Mucosa of descending colon (tissue), 3 donors: ENCODE measurements at places on chromosomes 1 and 21.

DNA sequence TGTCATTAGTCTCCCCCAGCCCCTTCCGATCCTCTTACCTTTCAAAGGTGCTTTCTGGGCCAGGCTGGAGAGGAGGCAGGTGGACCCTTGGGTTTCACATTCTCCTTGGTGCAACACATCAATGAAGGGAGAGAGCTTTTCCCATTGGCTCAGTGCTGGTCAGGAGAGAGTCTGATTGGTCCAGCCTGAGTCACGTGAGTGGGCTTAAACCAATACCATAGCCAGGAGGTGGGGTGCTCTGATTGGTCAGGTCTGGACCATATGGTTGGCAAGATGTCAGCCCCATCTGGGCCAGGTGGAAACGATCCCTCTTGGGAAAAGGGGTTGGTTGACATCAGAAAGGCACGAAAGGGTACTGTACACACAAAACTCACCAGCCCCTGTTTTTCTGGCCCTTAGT lies 44.8 kb upstream of the ABCG1 start:
- no peak for DNase-seq

DNA sequence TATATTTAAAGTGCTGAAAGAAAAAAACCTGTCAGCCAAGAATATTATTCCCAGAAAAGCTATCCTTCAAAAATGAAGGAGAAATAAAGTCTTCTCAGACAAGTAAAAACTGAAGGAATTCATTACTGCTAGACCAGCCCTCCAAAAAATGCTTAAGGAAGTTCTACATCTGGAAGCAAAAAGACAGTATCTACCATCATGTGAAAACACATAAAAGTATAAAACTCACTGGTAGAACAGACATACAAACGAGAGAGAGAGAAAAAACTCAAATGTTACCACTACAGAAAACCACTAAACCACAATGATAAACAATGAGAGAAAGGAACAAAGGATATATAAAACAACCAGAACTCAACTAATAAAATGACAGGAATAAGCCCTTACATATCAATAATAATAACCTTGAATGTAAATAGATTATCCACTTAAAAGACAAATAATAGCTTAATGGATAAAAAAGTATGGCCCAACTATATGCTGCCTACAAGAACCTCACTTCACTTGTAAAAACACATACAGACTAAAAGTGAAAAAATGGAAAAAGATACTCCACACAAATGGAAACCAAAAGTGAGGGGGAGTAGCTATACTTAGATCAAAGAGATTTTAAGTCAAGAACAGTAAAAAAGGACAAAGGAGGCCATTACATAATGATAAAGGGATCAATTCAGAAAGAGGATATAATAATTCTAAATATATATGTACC lies 22.0 kb downstream of the NSL1 start:
- no peak for DNase-seq

- no peak for DNase-seq
Observed at GRCh38 chr1:18384059-18384458, 96.7 kb upstream of the KLHDC7A start.

- no peak for DNase-seq
Observed at GRCh38 chr1:112686835-112687234, 12.4 kb downstream of the MOV10 start.

DNA sequence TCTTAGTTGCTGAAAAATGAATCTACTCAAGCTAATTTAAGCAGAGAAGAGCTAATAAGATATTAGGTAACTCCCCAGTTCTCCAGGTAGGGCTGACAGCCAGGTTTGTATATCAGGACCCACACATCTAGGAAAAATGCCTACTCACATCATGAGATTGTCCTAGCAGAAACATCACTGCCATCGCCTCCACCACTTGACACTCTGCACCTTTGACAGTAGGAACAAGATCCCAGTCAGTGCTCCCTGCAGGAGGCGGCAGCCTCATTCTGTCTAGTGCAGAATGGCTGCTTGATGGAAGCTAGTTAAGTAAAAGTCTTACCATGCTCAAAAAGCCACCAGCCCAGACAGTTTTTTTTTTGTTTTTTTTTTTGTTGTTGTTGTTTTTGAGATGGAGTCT lies 31.6 kb upstream of the USP1 start:
- no peak for DNase-seq

- DNase-seq, result no peak
Observed at GRCh38 chr1:32048440-32048839, 24.3 kb upstream of the TMEM39B start.

- no peak for DNase-seq
Observed at GRCh38 chr21:43959231-43960116, 52.6 kb upstream of the TRAPPC10 start.

GRCh38 chr21:21973806-21974205 lies 975.6 kb downstream of the NCAM2 start:
- DNase-seq, result no peak

DNA sequence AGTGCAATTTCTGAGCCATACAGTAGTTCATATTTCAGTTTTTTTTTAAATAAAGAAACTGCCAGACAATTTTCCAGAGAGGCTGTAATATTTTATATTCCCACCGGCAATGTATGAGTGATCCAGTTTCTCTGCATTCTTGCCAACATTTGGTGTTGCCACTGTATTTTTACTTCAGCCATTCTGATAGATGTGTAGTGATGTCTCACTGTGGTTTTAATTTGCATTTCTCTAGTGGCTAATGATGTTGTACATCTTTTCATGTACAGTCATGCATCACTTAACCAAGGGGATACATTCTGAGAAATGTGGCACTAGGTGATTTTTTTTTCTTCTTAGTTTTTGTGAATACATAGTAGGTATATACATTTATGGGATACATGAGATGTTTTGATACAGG lies 99.6 kb downstream of the CENPF start:
- DNase-seq, result no peak

DNA sequence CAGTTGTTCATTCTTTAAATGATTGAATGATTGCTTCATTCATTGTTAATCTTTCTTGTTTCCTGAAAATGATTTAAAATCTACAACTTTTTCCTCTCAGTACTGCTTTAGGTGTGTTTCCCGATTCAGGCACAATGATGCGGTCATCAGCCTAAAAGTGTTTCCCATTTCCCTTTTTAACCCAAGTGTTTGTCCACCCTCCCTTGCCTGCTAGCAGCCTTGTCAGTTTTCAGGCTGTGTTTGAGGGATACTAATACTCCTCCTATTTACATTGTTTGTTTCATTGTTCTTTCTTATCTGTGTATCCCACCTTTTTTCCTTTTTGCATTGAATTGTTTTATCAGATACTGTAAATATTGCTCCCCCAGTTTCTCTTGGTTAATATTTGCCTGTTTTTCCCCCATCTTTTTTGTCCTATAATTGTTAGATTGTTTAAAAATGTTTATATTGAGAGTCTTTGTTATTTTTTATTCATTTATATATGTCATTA lies 131.1 kb downstream of the KIAA0319L start:
- no peak for DNase-seq

- no peak for DNase-seq
Observed at GRCh38 chr1:206882555-206882954, 14.7 kb upstream of the IL24 start.

DNA sequence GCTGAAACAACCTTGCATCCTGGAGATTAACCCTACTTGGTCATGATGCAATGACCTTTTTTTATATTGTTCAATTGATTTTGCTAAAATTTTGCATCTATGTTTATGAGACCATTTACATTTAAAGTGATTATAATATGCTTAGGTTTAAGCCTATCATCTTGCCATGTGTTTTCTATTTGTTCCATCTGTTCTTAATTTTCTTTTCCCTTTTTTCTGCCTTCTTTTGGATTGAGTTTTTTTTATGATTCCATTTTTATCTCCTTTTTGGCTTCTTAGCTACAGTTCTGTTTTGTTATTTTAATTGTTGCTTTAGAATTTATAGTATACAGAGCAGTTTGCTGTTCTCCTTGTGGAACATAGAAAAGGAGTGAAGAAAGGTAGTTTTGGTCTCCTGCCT lies 385.1 kb upstream of the USP24 start:
- no peak for DNase-seq

- no peak for DNase-seq
Observed at GRCh38 chr1:203187304-203187685, 791 bp upstream of the CHI3L1 start.

GRCh38 chr1:207565546-207566468 lies 69.8 kb downstream of the CR1 start:
- DNase-seq, result no peak

GRCh38 chr1:160024195-160024905 lies 7.4 kb downstream of the PIGM start:
- no peak for DNase-seq

- no peak for DNase-seq
Observed at GRCh38 chr1:93671099-93671621, 10.5 kb downstream of the BCAR3 start.

- DNase-seq, result peak; percentile 85
Observed at GRCh38 chr1:1291548-1292441, 11.6 kb downstream of the SCNN1D start.

DNA sequence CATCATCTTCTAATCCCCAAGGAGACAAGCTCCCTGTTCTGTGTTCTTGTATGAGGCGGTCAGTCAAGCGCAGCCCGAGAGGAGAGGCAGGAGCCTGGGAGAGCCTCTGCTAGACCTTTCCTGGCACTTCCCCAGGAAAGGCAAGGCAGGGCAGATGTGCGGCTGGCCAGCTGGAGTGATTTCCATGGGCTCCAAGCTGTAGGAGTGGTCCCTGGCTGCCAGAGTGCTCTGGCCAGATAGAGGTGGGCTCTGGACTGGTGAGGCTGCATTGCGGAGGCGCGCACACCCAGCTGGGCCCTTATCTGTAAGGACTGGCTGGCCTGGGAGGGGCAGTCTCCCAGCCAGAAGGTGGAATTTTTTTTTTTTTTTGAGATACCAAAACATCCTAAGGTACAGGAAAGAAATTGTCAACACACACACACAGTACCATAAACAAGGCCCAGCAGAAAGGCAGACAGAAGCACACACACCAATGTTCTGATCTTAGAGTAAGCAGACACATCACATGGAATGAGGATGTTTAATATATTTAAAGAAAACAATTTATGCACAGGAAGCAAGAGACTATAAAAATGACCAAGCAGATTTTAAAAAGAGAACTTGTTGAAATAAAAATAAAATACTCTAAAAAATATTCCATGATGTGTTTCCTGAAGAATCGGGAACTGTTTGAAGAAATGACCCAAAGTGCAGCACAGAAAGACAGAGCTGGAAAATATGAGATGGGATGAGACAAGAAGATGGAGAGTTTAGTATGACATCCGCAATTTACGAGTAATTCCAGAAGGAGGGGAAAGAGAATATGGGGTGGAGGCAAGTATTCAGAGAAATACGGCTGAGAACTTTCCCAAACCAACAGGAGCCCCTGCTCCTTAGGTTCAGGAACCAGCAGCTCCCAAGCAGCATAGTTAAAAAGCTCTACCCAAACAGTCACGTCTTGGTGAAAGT lies 13.4 kb downstream of the IBA57 start:
- no peak for DNase-seq

DNA sequence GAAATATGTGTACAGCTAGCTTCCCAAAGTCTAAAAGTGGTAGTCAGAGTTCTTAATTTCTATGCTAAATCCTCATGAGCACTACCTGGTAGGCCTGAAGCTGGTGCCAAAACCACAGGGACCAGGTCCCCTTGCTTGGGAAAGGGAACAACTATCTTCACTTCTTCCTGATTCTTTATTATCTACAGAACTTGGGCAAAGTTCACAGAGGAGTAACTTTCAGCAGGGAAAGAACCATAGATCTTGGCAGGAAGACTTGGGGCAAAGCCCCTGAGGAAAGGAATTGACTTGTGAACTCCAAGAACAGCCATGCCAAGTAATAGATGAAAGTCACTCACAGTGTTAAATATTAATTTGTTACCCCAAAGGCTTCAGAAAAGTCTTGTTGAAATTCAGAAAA lies 193.0 kb downstream of the ZC3H11B start:
- no peak for DNase-seq

DNA sequence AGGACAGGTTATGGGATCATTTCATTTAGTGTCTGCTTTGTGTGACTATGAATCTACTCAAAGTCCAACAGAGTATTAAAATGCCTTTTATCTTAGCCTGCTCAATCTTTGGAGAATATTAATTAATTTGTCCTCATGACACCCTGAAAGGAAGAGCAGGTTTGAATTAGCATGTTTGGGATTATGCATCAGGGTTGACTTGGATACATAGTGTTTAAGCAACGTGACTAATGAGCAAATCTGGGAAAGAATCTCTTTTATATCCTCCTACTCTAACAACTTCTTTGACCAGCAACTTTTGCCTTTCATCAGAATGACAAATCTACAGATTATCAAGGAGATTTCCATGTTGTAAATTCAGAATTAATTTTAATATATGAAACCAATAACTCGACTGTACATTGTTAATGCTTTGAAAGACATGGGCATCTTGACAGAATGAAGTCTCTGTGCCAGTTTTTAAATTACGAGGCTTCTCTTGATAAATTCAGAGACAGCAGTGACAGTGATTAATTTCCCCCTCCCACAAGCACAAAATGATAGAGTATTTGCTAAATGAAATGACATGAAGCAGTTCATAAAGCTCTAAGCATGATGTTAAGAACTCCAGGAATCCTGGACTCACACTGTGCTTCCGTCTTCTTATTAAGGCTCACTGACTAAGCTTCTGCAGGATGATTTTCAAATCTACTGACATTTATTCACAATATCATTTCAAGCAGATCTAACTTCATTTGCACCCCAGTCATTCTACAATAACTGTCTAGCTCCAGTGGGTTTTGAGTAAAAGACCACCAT lies 156.5 kb downstream of the PCNX2 start:
- no peak for DNase-seq

DNA sequence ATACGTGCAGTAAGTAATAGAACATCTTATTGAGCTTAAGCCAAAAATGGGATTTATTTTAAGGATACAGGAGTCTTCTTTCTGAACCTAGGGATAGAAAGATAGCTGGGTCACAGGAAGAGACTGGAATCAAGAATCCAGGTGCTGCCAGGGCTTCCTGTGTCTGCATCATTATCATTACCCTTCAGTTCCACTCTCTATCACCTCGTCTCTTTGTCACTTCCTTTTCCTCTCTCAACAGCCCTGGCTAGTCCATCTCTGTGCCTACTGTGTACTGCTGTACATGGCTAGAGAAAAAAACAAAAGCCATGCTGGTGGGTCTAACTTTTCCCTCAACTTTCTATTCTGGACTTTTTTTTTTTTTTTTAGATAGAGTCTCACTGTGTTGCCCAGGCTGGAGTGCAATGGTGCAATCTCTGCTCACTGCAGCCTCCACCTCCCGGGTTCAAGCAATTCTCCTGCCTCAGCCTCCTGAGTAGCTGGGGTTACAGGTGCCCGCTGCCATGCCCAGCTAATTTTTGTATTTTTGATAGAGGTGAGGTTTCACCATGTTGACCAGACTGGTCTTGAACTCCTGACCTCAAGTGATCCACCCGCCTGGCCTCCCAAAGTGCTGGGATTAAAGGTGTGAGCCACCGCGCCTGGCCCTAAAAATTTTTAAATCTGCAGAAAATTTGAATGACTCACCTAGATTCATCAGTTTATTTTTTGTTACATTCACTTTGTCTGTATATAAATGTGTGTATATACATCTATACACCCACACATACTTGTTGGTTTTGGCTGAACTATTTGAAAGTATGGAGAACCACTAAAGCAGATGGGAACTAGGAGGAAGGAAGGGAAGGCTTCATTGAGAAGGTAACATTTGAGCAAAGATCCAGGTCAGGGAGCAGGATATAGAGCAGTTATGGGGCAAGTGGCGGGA lies 31.9 kb downstream of the UBE4B start:
- DNase-seq, result no peak
